ENCODE measurements at places on chromosomes 5 and 9. TPM values are rescaled to one million over a fixed set of nuclear protein-coding genes. Genes with fewer than 3 reads are reported as not detected.

DNA sequence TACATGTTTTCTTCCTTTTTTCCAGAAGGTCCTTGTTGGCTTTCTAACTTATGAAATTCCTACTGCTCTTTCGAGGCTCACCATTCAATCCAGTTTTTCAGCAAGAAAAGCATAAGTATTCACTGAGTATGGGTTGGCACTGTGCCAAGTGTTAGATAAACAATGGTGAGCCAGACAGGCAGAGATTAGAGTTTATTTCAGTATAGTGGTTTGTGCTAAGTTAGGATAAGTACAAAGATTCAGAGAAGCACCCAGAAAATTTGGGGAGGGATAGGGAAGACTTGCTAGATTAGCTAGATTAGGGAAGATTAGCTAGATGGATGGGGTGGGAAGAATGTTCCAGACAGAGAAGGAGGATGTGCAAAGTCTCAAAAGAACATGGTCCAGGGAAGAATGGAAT, 122.9 kb downstream of the OXCT1 start:
- H3K4me1 ChIP-seq: peaks cover 12% of the 10 kb centered on the region
- H3K27me3 ChIP-seq: no peaks in the 10 kb centered on the region
- DNase-seq: peak; percentile 34

FBXL7 gene
- total RNA-seq: 19.0 TPM

- H3K4me1 ChIP-seq: no peaks in the 10 kb centered on the region
- no peaks in the 10 kb centered on the region for H3K27me3 ChIP-seq
- DNase-seq: no peak
- H3K27ac ChIP-seq: no peak overlapping the region
- H3K36me3 ChIP-seq: peaks cover 20% of the 10 kb centered on the region
Observed at GRCh38 chr5:75550597-75550996, 38.9 kb downstream of the POLK start.

GRCh38 chr5:112919972-112920371, 2.1 kb downstream of the REEP5 start:
- no peak overlapping the region for H3K4me3 ChIP-seq
- no peaks in the 10 kb centered on the region for H3K36me3 ChIP-seq
- no peak for DNase-seq
- H3K27ac ChIP-seq: no peak overlapping the region

- peaks cover 3% of the 10 kb centered on the region for H3K36me3 ChIP-seq
- no peak overlapping the region for H3K27ac ChIP-seq
- no peak overlapping the region for H3K4me3 ChIP-seq
- no peaks in the 10 kb centered on the region for H3K27me3 ChIP-seq
- DNase-seq: peak; percentile 89
Observed at GRCh38 chr9:113993838-113994540, 84.1 kb downstream of the AMBP start.

DNA sequence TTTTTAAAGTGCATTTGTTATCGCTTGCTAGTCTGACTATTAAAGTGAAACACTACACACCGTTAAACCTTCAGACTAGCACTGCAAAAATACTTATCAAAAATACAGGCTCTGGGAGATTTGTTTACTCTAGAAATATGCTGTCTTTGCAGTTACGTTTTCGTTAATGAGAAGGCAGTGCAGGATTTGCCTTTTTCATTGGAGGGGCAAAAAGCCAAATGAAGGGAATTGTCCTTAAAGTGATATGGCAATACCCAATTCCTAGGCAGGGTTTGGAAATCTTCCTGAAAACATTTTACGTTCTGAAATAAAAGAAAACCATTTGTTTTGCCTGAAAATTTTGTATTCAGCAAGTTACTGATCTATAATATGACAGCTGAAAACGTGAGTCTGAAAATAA, 1800.2 kb downstream of the MAT2B start:
- no peaks in the 10 kb centered on the region for H3K27me3 ChIP-seq
- no peaks in the 10 kb centered on the region for H3K36me3 ChIP-seq
- H3K27ac ChIP-seq: no peak overlapping the region
- no peak for DNase-seq
- no peak overlapping the region for H3K4me3 ChIP-seq

DNA sequence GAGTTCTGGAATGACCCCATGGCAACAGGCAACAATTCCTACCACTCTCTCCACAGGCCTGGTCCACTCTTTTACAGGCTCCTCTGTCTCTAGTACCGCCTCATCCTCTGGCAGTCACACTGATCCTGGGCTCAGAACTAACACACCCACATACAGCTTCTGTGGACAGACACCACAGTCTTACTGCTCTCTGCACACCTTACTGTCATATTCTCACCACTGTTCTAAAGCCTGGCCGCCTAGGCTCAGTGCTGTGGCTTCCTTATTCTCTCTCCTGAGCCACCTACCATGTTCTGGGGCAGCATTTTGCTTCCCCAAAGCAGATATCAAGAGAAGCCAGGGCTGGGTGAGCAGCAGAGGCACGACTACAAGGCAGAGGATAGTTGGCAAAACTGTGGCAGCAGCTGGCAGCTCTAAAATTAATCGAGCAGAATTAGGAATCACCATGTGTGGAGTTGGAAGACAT, 14.8 kb downstream of the REEP5 start:
- no peaks in the 10 kb centered on the region for H3K4me1 ChIP-seq
- no peak overlapping the region for H3K4me3 ChIP-seq
- H3K27ac ChIP-seq: peak overlapping the region; percentile 12
- H3K36me3 ChIP-seq: no peaks in the 10 kb centered on the region
- H3K27me3 ChIP-seq: no peaks in the 10 kb centered on the region

- DNase-seq: no peak
- no peak overlapping the region for H3K27ac ChIP-seq
- H3K27me3 ChIP-seq: no peaks in the 10 kb centered on the region
- H3K36me3 ChIP-seq: no peaks in the 10 kb centered on the region
- H3K4me1 ChIP-seq: peaks cover 11% of the 10 kb centered on the region
- no peak overlapping the region for H3K4me3 ChIP-seq
Observed at GRCh38 chr5:131277875-131278740, 14.3 kb downstream of the CDC42SE2 start.

GRCh38 chr9:129394061-129394885, 216.2 kb upstream of the IER5L start:
- no peak for DNase-seq
- H3K4me1 ChIP-seq: no peaks in the 10 kb centered on the region
- no peak overlapping the region for H3K27ac ChIP-seq
- H3K36me3 ChIP-seq: no peaks in the 10 kb centered on the region

CCL27 gene
- 0.77 TPM for total RNA-seq

AQP7 gene
- total RNA-seq: 3.8 TPM

THOC3 gene
- total RNA-seq: 69.3 TPM

- no peak overlapping the region for H3K27ac ChIP-seq
- H3K36me3 ChIP-seq: no peaks in the 10 kb centered on the region
- DNase-seq: no peak
- no peaks in the 10 kb centered on the region for H3K4me1 ChIP-seq
- peaks cover 100% of the 10 kb centered on the region for H3K27me3 ChIP-seq
Observed at GRCh38 chr5:135027697-135028615, 6.1 kb downstream of the PITX1 start.

NTRK2 gene
- 2.5 TPM for total RNA-seq

DNA sequence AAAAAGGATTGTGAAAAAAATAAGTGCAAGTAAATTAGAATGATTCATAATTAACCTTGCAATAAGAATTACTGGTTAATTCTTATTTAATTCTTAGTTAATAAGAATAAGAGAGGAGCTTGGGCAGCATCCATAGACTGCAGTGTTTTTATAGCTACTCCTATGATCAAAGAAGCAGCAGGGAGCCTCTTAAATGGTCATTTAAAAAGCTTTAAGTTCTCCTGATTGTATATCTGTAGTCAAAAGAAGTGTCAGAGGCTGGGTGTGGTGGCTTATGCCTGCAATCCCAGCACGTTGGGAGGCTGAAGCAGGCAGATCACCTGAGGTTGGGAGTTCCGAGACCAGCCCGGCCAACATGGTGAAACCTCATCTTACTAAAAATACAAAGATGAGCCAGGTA, 14.4 kb downstream of the ACER2 start:
- H3K27ac ChIP-seq: no peak overlapping the region
- H3K4me1 ChIP-seq: no peaks in the 10 kb centered on the region
- no peak for DNase-seq
- no peak overlapping the region for H3K4me3 ChIP-seq

DNA sequence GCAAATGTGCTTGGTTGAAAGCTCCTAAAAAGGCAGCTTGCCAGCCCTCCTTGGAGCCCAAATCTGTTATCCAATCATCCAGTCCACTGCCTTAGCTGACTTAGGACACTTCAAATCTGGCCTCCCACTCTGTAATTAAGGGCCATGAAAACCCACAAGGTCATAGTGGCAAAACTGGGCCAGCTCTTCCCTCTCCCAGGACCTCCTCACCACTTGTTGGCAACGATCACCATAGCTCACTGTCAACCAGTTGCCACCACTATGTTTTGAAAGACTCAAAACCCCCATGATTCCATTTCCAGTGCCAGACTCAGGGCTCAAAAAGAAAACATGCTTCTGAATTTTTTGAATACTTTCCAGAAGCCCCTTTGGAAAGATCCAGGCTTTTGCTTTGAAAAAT, 107.5 kb downstream of the NREP start:
- no peak overlapping the region for H3K27ac ChIP-seq
- DNase-seq: no peak
- H3K36me3 ChIP-seq: no peaks in the 10 kb centered on the region
- H3K27me3 ChIP-seq: no peaks in the 10 kb centered on the region
- no peak overlapping the region for H3K4me3 ChIP-seq

DNA sequence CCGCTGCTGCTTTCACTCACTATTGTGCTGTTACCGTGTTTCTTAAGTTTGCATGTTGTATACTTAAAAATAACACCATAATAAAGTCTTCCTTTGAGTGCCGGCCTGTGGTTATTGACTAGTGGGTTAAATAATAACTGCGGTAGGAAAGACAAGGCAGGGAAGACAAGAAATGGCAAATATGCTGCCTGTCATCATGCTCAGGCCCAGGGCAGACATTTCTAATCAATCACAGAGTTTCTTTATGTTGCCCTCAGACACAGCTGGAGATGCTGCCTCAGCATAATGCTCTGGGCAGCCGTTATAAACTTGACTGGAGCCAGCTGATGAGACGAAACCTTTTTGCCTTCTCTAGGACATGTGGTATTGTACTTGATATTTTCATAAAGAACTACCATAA, 215.0 kb downstream of the GAPVD1 start:
- H3K4me3 ChIP-seq: no peak overlapping the region
- H3K36me3 ChIP-seq: no peaks in the 10 kb centered on the region
- H3K4me1 ChIP-seq: peaks cover 67% of the 10 kb centered on the region
- no peak for DNase-seq
- H3K27ac ChIP-seq: peak overlapping the region; percentile 98

GRCh38 chr9:80066931-80067330, 495.2 kb downstream of the TLE4 start:
- no peak overlapping the region for H3K27ac ChIP-seq
- no peaks in the 10 kb centered on the region for H3K36me3 ChIP-seq
- peaks cover 59% of the 10 kb centered on the region for H3K27me3 ChIP-seq
- no peak for DNase-seq
- H3K4me3 ChIP-seq: no peak overlapping the region
- H3K4me1 ChIP-seq: no peaks in the 10 kb centered on the region

ZNF300 gene
- 8.7 TPM for total RNA-seq

CERCAM gene
- total RNA-seq: 53.8 TPM

DNA sequence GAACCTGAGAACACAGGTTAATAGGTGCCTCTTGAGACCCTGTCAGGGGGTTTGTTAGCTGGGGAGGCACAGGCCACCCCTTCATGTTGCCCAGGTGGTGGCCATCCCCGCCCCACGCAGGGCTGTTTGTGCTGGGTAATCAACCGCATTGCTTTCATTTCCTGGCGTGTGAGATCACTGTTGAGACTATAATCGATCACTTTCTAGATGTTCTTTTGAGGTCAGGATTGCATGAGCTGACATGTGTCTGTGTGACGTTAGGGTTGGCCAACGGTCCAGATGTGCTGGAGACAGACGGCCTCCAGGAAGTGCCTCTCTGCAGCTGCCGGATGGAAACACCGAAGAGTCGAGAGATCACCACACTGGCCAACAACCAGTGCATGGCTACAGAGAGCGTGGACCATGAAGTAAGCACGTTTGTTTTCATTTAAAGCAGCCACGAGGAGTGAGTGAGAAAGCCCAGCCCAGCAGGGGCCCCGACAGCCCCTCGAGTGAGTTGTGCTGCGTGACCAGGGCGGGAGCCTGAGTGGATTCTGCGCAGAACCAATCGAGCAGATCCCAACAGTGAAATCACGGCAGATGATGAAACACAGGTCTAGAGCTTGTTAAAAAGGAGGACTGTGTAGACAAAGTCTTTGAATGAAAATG, 115.0 kb upstream of the CACNA1B start:
- peaks cover 31% of the 10 kb centered on the region for H3K36me3 ChIP-seq
- DNase-seq: no peak
- H3K27ac ChIP-seq: no peak overlapping the region
- no peaks in the 10 kb centered on the region for H3K27me3 ChIP-seq
- H3K4me3 ChIP-seq: no peak overlapping the region

SERF1B gene
- total RNA-seq: 45.1 TPM

PCDHGB5 gene
- total RNA-seq: 1.2 TPM

GRCh38 chr5:850511-851006, at the start of gene ZDHHC11:
Gene ZDHHC11 (minus strand): TSS chr5:850986. CDS start chr5:850602, 384 bp downstream.
- no peak within 1 kb of the TSS for H3K4me3 ChIP-seq
- no peak for DNase-seq
- H3K27ac ChIP-seq: no peak within 1 kb of the TSS

All from cardiac muscle cell (in vitro differentiated cells and primary cell).